ENCODE measurements at places on chromosomes 4 and X. TPM values are rescaled to one million over a fixed set of nuclear protein-coding genes. Genes with fewer than 3 reads are reported as not detected.

DNA sequence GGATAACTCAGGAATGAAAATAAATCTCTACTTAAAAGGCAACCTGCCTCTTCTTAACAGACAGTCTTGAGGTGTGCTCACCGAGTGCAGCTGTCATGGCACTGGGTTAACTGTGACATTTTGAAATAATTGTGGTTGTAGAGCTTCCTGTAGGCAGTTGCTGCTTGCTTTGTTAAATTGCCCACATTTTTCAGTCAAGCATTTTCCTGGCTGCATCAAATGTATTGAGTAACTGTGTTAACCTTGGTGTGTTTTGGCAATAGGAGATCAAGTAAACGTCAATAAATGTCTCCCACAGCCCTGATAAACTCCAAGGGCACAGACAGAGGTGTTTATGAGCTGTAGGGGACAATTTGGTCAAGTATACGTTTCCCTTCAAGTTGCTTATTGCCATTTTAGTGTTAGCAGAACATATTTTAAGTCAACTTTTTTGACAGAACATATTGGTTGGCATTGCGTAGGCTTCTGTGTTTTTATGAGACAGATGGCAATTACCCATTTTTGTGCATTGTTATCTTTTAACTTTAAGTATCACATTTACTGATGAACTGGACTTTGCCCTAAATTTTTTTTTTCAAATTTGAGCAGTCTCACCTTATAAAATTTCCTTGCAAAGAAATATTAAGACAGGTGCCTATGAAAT lies 527.4 kb downstream of the C4orf33 start:
- no peaks in the 10 kb centered on the region for H3K36me3 ChIP-seq
- no peak overlapping the region for H3K27ac ChIP-seq
- H3K4me1 ChIP-seq: no peaks in the 10 kb centered on the region
- no peak overlapping the region for H3K4me3 ChIP-seq
- H3K27me3 ChIP-seq: no peaks in the 10 kb centered on the region

- no peaks in the 10 kb centered on the region for H3K27me3 ChIP-seq
- no peaks in the 10 kb centered on the region for H3K4me1 ChIP-seq
- no peak for DNase-seq
- H3K27ac ChIP-seq: no peak overlapping the region
- no peaks in the 10 kb centered on the region for H3K36me3 ChIP-seq
These were observed 66.2 kb downstream of the MAB21L2 start for GRCh38 chr4:150648123-150648522.

DNA sequence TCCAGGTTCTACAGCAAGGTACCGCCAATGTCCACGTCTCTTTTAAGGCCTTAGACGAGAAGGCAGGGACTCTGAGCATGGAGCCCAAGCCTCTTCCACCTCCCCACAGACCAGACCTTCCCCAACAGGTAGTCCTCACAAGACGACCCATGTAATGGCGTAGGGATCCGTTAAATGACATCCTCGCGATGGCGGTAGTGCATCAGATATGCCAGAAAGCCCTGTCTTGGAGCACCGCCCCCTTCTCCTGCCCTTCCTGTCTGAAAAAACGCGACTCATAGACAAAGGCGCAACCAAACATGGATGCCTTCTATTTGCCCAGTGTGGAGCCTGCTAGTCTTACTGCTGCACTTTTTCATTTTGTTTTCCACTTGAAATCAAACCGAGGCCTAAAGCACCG lies 185.4 kb downstream of the OR13H1 start:
- H3K27me3 ChIP-seq: no peaks in the 10 kb centered on the region
- no peaks in the 10 kb centered on the region for H3K4me1 ChIP-seq
- H3K4me3 ChIP-seq: no peak overlapping the region
- no peak overlapping the region for H3K27ac ChIP-seq
- no peaks in the 10 kb centered on the region for H3K36me3 ChIP-seq
- DNase-seq: peak; percentile 90

DNA sequence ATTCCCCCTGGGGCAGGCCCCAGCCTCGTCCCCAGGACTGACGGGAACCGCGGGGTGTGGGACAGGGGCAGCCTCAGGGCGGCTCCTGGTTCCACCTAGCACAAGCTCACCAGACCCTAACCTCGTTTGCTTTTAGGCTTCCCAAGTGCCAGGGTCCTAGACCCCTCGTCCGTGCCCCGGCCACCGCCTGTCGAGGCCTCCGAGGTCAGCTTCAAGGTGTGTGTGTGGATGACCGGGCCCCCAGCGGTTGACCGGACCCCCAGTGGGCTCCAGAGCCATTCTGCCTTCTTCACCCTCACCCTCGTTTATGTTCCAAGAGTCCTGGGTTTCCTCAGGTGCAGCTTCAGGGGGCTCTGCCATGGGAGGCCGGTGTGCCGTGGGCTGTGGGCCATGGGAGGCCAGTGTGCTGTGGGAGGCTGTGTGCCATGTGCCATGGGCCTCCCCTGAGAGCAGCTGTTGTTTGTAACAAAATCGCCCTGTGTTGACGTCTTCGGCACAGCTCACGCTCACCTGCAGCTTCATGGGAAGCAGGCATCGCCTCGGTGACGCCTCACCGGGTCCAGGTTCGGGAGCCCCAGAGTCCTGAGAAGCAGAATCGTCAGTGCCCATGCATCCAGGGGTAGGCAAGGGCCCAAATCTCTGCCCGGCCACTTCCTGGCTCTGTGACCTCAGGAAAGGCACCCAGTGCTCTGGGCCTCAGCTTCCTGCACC lies 43.0 kb upstream of the HMX1 start:
- peak; percentile 28 for DNase-seq
- no peak overlapping the region for H3K4me3 ChIP-seq
- H3K27me3 ChIP-seq: no peaks in the 10 kb centered on the region
- no peaks in the 10 kb centered on the region for H3K36me3 ChIP-seq
- H3K27ac ChIP-seq: no peak overlapping the region
- no peaks in the 10 kb centered on the region for H3K4me1 ChIP-seq

DNA sequence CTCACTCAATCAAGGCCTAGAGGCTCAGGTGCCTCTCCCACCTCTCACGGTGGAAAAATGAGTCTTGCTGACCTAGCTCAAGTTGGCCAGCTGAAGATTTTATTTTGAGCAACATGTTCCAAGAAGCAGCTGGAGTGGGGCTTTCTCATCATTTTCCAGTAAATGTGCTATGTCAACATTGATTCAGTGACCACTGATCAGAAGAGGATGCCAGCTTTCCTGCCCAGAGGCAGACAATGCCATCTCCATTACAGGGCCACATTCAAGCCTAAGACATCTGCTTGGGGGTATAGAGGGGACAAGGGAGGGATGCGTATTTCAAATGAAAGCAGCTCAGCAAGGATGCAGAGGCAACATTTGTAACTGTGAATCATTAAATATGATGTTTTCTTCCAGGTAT lies 3.0 kb downstream of the MEPE start:
- no peaks in the 10 kb centered on the region for H3K4me1 ChIP-seq
- DNase-seq: no peak
- no peak overlapping the region for H3K27ac ChIP-seq
- H3K27me3 ChIP-seq: no peaks in the 10 kb centered on the region

- H3K36me3 ChIP-seq: no peaks in the 10 kb centered on the region
- no peaks in the 10 kb centered on the region for H3K4me1 ChIP-seq
- no peak overlapping the region for H3K27ac ChIP-seq
- no peak overlapping the region for H3K4me3 ChIP-seq
These were observed 68.4 kb downstream of the PSAPL1 start for GRCh38 chr4:7366180-7366945.

DNA sequence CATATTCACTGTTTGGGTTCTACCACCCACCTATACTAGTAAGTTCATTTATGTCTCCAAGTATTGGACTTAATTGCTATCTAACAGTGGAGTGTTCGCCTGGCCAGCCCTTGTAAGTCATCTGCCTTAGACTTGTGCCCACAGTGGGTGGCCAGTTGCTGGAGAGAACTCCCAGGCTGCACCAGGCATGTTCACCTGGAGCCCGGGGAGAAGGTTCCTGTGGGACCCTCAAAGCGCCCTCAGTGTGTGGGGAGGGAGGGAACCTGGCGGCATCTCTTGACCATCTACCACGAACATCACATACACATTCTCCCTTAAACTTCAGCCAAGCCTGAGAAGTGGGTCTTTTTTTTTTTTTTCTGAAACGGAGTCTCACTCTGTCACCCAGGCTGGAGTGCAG lies 138.1 kb downstream of the CPZ start:
- no peaks in the 10 kb centered on the region for H3K27me3 ChIP-seq
- no peaks in the 10 kb centered on the region for H3K36me3 ChIP-seq
- H3K4me3 ChIP-seq: no peak overlapping the region

DNA sequence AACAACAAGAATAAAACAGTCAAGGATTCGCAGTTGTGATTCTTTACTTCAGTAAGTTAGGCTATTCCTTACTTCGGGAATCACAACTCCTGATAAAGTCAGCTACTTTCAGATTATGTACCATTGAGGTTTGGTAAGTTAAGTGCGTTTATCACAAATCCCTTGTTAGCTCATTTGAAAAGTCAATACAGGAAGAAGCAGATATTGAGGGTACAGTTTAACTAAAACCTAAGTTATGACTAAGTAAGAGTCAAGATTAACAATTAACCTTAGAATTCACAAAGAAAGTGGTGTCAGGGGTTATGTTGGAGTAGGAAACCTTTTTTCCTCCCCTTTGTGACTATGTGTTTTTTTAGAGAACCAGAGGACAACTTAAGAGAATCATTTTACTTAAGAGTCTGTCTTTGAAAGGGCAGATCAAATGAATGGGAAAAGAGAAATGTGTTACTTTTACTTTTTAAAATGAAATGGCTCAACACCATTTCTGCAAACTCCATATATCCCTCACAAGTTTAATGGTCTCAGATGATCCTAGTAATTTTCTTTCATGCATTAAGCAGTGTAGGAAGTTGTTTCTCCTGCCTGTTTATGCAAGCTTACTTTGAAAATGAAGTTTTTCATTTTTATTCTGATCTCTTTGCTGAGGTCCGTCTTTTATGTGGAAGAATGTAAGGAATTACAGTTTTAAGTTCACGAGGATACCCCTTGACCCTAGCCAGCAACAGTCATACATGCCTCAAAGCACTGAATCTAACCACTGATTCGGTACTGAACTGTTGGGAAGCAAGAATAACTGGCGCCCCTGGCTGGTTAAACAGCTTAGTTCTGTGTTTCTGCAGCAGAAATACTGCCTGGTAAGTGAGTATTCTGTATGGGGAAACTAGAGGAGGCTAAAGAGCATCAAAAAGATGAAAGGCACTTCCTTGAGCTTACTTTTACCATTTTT lies 211.7 kb downstream of the SLC4A4 start:
- H3K4me1 ChIP-seq: no peaks in the 10 kb centered on the region
- no peak overlapping the region for H3K27ac ChIP-seq
- no peak overlapping the region for H3K4me3 ChIP-seq
- no peak for DNase-seq
- no peaks in the 10 kb centered on the region for H3K27me3 ChIP-seq
- no peaks in the 10 kb centered on the region for H3K36me3 ChIP-seq

- H3K36me3 ChIP-seq: no peaks in the 10 kb centered on the region
- H3K27me3 ChIP-seq: no peaks in the 10 kb centered on the region
- no peak for DNase-seq
- no peak overlapping the region for H3K4me3 ChIP-seq
These were observed 20.4 kb downstream of the APOOL start for GRCh38 chrX:85024044-85024443.

GRCh38 chrX:116306218-116306617 lies 130.2 kb upstream of the SLC6A14 start:
- no peaks in the 10 kb centered on the region for H3K4me1 ChIP-seq
- H3K27ac ChIP-seq: no peak overlapping the region
- H3K27me3 ChIP-seq: no peaks in the 10 kb centered on the region
- H3K4me3 ChIP-seq: no peak overlapping the region

DNA sequence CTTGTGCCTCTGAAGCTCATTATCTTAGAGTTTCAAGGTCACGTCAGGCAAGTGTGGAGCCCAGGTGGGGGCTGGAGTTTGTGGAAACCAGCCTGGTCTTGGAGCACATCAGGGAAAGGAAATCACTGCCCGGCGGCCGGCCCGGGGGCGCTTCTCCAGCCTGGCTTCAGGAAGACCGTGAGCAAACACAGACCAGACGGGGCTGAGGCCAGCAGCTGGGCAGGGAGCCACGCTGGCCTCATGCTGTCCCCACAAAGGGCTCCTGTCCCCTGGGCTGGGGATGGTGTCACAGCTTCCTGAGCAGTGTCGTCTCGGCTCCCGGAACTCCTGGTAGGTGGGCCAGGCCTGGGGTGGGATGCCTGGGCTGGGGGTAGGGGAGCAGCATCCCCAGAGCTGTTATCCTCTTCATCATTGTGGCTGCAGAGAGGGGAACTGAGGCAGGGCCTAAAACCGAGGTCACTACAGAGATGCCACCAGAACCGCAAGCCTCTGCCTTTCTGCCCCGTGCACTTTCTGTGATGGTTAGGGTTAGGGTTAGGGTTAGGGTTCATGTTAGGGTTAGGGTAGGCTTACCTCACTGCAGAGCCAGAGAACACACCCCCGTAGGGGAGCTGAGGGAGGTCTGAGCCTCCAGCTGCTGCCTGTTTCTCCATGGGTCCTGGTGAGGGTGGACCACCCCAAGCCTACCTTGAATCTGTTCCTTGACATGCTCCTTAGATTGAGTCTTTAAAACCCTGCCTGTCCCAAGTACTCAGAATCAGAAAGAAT lies 77.5 kb downstream of the HTRA3 start:
- H3K27ac ChIP-seq: no peak overlapping the region
- no peaks in the 10 kb centered on the region for H3K4me1 ChIP-seq
- no peaks in the 10 kb centered on the region for H3K27me3 ChIP-seq
- no peaks in the 10 kb centered on the region for H3K36me3 ChIP-seq
- no peak for DNase-seq

DNA sequence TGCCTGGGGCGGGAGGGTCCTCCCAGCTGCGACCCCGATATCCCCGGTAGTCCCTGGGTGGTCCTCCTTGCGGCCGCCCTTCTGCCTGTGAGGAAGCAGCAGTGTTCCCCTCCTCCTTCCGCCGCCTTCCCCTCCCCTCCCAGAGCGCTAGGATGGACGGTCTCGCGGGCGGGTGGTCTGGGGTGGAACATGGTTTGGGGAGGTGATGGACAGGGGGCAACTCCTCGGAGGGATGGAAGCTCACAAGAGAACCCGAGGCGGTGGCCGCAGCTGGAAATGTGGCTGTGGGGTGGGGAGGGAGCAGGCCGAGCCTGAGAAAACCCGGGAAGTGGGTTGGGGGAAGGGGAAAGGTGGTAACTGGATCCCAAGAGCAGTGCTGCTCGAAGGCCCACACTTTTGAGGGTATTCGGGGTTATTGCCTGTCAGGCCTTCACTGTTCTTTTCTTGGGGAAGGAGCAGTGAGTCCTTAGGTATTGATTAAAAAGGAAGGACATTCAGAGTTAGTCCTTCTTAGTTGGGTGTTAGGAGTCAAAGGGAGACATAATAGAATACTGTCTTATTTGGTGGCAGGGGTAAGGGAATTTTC lies 581 bp downstream of the UBE2K start:
- H3K4me1 ChIP-seq: no peaks in the 10 kb centered on the region
- H3K27me3 ChIP-seq: no peaks in the 10 kb centered on the region
- peak overlapping the region; percentile 59 for H3K4me3 ChIP-seq
- peak overlapping the region; percentile 70 for H3K27ac ChIP-seq
- H3K36me3 ChIP-seq: no peaks in the 10 kb centered on the region

GRCh38 chr4:89658701-89659024 lies 178.3 kb downstream of the SNCA start:
- H3K4me3 ChIP-seq: no peak overlapping the region
- H3K36me3 ChIP-seq: no peaks in the 10 kb centered on the region

Gene TMEM144
- total RNA-seq: 14.1 TPM

Gene PCDH7
- 157 TPM for total RNA-seq

Gene TRAPPC2
- 18.5 TPM for total RNA-seq

Gene PROM1
- 8.0 TPM for total RNA-seq

Gene SHROOM2
- total RNA-seq: 2.1 TPM

Gene AR
- 12.8 TPM for total RNA-seq

Gene FGFBP1
- not detected for total RNA-seq

Gene ZFYVE28
- total RNA-seq: 25.9 TPM

Gene AREG
- total RNA-seq: 0.57 TPM

Gene PDHA2
- total RNA-seq: not detected

Gene TLR8
- 7.0 TPM for total RNA-seq

Gene MED12
- total RNA-seq: 51.5 TPM

Gene TMEM185A
- total RNA-seq: 22.7 TPM

Gene PRRG1
- 14.7 TPM for total RNA-seq

Gene NRK
- total RNA-seq: 6.4 TPM

Data from aorta (tissue), 5 donors.